ENCODE measurements at places on chromosomes 4 and X. TPM values are rescaled to one million over a fixed set of nuclear protein-coding genes. Genes with fewer than 3 reads are reported as not detected.
A peak's percentile ranks its signal among the peaks of the same experiment; 100 is the strongest.

GRCh38 chrX:15525664-15526416, 25.2 kb downstream of the BMX start:
- no peak overlapping the region for H3K27ac ChIP-seq
- no peak for DNase-seq
- no peak overlapping the region for H3K4me3 ChIP-seq

DNA sequence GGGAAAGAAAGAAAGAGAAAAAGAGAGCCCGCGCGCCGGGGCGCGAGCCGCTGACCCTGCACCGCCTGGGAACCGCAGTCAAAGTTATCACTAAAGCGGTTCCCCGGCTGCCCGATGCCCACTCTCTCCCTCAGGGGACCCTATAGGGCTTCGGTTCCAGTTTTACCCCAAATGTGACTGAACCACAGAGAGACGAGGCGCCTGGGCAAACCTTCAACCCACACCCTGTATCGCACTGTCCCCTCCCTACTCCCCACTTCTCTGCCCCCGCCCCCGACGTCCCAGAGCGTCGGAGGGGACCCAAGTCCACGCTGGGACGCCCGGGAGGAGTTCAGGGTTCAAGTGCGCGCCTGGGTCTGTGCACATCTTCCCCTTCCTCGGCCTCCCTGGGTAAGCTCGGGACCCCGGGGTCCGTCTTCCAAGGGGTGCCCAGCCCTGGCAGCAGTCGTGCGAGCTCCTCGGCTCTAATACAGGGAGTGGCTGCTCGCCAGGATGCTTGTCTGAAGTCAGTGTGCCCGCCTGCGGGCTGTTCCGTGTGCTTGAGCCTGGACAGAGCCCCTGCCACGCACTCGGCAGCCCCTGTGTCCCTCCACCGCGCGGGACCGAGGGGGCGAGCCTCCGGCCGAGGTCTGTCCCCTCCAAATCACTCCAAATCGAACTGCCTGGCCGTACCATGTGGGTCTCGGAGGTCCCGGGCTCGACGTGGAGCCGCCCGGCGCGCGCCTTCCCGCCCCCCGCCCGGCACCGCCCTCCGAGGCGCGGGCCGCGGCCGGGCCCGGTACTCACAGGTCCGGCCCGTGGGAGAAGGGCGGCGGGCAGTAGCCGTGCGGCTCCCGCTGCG, 960 bp downstream of the TRPC3 start:
- peak overlapping the region; percentile 68 for H3K27ac ChIP-seq
- peak overlapping the region; percentile 78 for H3K4me3 ChIP-seq
- H3K27me3 ChIP-seq: peaks cover 54% of the 10 kb centered on the region
- no peaks in the 10 kb centered on the region for H3K4me1 ChIP-seq

Gene ATP8A1
- total RNA-seq: 42.1 TPM

- no peaks in the 10 kb centered on the region for H3K27me3 ChIP-seq
- no peaks in the 10 kb centered on the region for H3K36me3 ChIP-seq
- DNase-seq: no peak
- H3K27ac ChIP-seq: no peak overlapping the region
These were observed 35.7 kb upstream of the GABRQ start for GRCh38 chrX:152601848-152602616.

Gene TMPRSS11E
- 1.8 TPM for total RNA-seq

DNA sequence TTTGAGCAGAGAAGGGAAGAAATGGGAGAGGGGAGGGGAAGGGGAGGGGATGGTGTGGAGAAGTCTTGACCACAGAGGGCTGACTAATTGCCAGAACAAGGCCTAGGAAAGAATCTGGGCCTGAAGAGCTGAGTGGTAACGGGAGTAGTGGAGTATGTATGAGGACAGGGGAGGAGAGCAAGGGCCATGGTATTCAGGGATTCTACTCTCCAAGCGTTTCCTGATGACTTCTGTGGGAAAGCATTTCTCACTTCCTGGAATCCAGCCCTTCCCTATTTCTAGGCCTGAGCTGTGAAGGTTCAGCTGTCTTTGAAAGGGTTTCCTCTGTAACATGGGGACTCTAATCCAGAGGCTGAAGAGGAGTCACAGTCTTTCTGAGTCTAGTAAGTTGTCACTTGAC, 19.7 kb upstream of the SOX3 start:
- H3K27me3 ChIP-seq: no peaks in the 10 kb centered on the region
- no peak overlapping the region for H3K27ac ChIP-seq
- no peak for DNase-seq
- H3K4me3 ChIP-seq: no peak overlapping the region
- no peaks in the 10 kb centered on the region for H3K4me1 ChIP-seq
- no peaks in the 10 kb centered on the region for H3K36me3 ChIP-seq

- no peak overlapping the region for H3K4me3 ChIP-seq
- H3K4me1 ChIP-seq: peaks cover 8% of the 10 kb centered on the region
- peak overlapping the region; percentile 61 for H3K27ac ChIP-seq
- no peaks in the 10 kb centered on the region for H3K27me3 ChIP-seq
- no peak for DNase-seq
- no peaks in the 10 kb centered on the region for H3K36me3 ChIP-seq
These were observed 275.9 kb downstream of the ARHGAP10 start for GRCh38 chr4:148007792-148008191.

DNA sequence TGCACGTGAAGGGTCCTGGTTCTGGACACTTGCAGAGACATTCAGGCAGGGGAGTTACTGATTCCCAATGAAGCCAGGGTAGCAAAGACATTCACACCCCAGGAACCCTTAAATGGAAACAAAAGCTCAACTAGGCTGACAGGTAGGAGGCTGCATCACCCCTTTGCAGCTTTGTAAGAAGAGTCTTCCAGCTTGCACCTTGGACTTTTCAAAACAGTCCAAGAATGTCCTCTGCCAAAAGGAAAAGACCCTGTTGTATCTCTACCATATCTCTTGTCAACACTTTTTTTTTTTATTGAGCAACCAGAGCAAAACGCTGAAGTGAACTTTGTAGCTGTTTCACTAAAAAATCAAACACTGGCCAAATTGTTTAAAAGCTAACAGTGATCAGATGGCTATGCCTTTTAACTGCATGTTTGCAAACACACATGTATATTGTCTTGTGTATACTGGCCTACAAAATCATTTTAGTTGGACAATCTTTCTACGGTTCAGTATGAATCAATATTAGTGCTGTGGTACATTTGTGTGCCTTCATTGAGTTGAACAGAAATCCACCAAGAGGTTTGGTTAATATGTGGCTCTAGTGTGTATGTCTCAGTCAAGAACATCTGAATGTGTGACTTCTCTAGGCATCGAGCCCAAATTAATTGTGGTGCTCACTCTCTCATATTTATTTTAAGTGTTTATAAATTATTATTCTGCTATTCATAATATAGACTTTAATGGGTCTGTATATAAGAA, 18.5 kb upstream of the WWC2 start:
- no peaks in the 10 kb centered on the region for H3K27me3 ChIP-seq
- peak overlapping the region; percentile 14 for H3K27ac ChIP-seq

- no peaks in the 10 kb centered on the region for H3K27me3 ChIP-seq
- no peaks in the 10 kb centered on the region for H3K4me1 ChIP-seq
- no peak for DNase-seq
- H3K4me3 ChIP-seq: no peak overlapping the region
- no peak overlapping the region for H3K27ac ChIP-seq
These were observed 13.5 kb downstream of the STIM2 start for GRCh38 chr4:26874110-26874509.

Gene CLCN4
- 3.8 TPM for total RNA-seq

Gene CPXCR1
- not detected for total RNA-seq

DNA sequence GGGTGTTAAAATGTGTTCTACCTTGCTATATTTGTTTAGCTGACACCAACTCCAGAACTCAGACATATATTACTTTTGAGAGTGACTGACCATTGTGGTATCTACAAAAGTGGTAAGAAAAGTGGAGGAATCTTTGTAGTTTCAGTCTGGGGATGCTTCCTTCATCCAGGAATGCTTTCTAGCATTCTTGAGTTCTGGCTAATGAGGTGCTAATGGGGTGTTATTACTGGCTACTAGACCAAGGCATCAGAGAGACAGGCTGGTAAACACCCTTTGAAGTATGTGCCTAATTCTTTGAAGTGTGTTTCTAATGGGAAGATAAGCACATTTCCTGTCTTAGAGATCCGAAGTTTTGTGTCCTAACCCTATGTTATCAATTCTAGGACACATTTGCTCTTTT, 310.4 kb downstream of the SPRY1 start:
- DNase-seq: no peak
- no peak overlapping the region for H3K4me3 ChIP-seq
- H3K4me1 ChIP-seq: no peaks in the 10 kb centered on the region
- H3K27me3 ChIP-seq: no peaks in the 10 kb centered on the region
- H3K27ac ChIP-seq: no peak overlapping the region

- no peaks in the 10 kb centered on the region for H3K4me1 ChIP-seq
- H3K27ac ChIP-seq: no peak overlapping the region
- peak; percentile 52 for DNase-seq
- no peaks in the 10 kb centered on the region for H3K27me3 ChIP-seq
- H3K4me3 ChIP-seq: no peak overlapping the region
These were observed 51.2 kb downstream of the GC start for GRCh38 chr4:71732706-71733105.

Gene RASL11B
- 8.9 TPM for total RNA-seq

DNA sequence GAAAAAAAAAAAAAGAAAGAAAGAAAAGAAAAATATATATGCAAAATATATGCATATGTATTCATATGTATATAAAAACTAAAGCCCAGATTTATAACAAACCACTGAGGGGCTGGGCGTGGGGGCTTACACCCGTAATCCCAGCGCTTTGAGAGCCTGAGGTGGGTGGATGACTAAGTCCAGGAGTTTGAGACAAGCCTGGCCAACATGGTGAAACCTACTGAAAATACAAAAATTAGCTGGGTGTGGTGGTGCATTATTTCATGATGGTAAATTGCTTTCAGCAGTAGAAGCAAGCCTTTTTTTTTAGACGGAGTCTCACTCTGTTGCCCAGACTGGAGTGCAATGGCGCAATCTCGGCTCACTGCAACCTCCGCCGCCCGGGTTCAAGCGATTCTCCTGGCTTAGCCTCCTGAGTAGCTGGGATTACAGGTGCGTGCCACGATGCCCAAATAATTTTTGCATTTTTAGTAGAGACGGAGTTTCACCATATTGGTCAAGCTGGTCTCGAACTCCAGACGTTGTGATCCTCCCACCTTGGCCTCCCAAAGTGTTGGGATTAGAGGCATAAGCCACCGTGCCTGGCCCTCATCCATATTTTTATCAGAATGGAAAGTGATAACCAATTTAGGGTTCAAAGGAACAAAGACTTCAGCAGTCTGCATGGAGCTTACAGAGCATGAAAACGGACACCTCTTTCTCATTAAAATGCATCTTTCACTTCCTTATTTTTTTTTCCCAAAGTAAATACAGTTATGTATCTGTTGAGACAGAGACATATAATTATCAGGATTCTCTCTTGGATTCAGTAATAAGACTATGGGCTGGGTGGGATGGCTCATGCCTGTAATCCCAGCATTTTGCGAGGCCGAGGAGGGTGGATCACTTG, 27.7 kb upstream of the MOB1B start:
- no peak overlapping the region for H3K4me3 ChIP-seq
- no peak for DNase-seq
- no peak overlapping the region for H3K27ac ChIP-seq
- no peaks in the 10 kb centered on the region for H3K27me3 ChIP-seq

GRCh38 chr4:81913427-81913879, 441.7 kb upstream of the RASGEF1B start:
- no peak overlapping the region for H3K4me3 ChIP-seq
- H3K4me1 ChIP-seq: peaks cover 7% of the 10 kb centered on the region
- DNase-seq: peak; percentile 74
- H3K36me3 ChIP-seq: no peaks in the 10 kb centered on the region

DNA sequence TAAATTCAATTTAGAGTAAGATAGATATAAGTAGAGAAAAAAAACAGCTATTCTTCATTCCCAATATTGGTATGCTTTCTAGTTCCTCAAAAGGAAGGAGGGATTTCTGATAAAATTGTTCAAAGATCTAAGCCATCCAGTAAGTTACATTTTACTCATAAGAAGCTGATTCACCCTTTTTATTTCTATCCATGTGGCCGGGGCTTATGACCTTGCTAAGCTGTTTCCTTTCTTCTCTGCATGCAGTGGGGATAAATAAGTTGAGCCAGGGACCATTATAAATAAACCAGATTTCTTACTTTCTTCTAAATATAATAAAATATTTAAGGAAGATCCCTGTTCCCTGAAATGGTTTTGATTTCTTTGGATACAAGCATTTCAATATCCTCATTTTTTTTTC, 502.3 kb downstream of the PDHA2 start:
- no peaks in the 10 kb centered on the region for H3K36me3 ChIP-seq
- DNase-seq: no peak
- H3K27me3 ChIP-seq: no peaks in the 10 kb centered on the region
- no peak overlapping the region for H3K4me3 ChIP-seq
- no peaks in the 10 kb centered on the region for H3K4me1 ChIP-seq
- H3K27ac ChIP-seq: no peak overlapping the region

DNA sequence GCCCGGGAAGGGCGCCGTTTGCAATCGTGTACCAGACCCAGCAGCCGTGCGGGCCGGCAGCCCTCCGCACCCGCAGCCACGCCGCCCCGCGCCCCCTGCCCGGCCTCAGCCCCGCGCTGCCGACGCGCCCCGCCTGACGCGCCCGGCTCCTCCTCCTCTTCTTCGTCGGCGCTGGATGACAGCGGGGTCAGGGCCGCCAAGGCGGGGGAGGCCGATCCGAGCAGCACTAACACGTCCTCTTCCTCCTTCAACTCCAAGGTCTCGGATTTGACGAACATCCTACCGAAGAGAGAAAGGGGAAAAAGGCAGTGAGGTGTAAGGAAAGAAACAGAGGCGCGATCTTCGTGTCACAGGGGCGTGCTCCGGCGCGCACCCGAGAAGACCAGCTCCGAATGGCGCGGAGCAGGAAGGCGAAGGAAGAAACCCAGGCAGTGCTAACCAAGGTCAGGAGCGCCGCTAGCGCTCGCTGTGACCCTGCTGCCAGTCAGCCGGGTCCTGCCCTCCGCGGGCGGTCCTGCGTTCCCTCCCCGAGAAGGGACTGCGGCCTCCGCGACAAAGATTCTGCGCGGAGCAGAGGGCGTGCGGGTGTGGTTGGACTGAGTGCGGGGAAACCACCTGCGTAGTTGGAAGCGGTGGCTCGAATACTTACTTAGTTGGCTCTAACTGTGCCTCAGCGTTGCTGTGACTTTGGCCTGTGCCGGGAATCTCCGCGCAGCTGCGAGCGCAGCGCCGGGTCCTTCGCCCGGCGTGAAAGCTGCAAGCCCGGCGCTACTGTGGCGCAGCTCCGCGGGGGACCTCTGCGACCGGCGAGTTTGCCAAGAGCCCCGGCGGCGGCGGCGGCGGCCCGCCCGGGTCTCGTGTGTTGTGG, 548 bp downstream of the NEUROG2 start:
- no peak overlapping the region for H3K27ac ChIP-seq
- peaks cover 98% of the 10 kb centered on the region for H3K27me3 ChIP-seq
- DNase-seq: peak; percentile 46
- peak overlapping the region; percentile 69 for H3K4me3 ChIP-seq

Gene ZAR1
- not detected for total RNA-seq

DNA sequence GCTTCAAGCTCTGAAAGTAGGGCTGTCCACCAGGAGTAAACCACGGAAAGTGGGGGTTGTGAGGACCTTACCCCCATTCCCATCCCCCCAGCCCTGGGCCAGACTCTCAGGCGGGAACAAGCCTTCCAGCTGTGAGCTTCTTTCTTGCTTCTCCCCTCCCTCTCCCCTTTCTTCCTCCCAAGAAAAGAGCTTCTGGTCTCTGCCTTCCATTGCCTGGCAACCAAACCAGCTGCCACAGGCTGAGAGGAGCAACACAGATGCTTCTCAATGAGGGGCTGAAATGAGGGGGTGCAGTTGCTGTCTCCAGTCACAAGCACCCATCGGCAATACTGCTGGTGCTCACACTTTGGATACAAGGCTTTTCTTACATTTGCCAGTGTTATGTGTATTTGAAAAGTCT, 72.5 kb downstream of the SLC16A2 start:
- no peak overlapping the region for H3K27ac ChIP-seq
- H3K36me3 ChIP-seq: no peaks in the 10 kb centered on the region
- no peaks in the 10 kb centered on the region for H3K27me3 ChIP-seq
- no peaks in the 10 kb centered on the region for H3K4me1 ChIP-seq
- no peak for DNase-seq
- H3K4me3 ChIP-seq: no peak overlapping the region
